Hematopoietic multipotent progenitor cell treated with erythropoietin and hydrocortisone succinate and interleukin-3 and kit ligand, for 6 days (in vitro differentiated cells): ENCODE measurements at places on chromosomes 1 and 21.

GRCh38 chr1:109931189-109931731, 20.6 kb downstream of the CSF1 start:
- DNase-seq = peak; percentile 20

- DNase-seq = no peak
Measured at GRCh38 chr1:19465650-19466049, 19.7 kb downstream of the CAPZB start.

GRCh38 chr21:36994501-36995158, 11.9 kb upstream of the RIPPLY3 start:
- DNase-seq = peak; percentile 28

DNA sequence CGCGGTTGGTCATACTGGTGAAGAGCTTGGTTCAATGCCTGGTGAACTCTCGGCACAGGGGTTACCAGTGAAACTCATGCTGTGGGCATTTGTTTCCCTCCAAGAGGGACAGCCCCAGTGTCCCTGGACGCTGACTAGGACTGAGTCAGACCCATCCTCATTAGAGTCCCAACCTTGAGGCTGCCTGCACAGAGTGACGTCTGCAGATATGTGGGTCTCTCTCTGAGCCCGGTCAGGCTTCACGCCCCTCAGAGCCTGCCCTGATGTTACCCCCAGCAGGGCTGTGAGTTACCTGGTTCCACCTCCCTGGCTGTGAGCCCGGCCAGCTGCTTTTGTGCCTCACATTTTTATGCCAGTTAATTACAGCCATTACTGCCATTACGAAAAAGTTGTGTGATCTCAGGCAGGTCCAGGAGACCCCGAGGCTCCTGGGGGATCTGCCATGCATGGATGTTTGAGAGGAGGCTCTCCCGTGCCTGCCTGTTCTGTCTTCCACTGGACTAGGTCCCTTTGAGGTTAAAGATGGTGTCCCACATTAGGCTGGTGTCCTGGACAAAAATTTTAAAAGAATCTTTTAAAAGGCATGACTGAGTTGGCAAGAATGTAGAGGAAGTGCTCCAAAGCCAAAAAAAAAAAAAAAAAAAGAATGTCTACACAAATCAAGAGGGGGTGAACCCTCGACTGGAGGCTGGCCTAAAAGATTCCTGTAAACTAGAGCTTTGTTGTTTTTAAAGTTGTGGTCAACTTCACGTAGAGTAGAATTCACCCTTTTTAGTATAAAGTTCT, 36.6 kb upstream of the PADI1 start:
- DNase-seq = no peak

DNA sequence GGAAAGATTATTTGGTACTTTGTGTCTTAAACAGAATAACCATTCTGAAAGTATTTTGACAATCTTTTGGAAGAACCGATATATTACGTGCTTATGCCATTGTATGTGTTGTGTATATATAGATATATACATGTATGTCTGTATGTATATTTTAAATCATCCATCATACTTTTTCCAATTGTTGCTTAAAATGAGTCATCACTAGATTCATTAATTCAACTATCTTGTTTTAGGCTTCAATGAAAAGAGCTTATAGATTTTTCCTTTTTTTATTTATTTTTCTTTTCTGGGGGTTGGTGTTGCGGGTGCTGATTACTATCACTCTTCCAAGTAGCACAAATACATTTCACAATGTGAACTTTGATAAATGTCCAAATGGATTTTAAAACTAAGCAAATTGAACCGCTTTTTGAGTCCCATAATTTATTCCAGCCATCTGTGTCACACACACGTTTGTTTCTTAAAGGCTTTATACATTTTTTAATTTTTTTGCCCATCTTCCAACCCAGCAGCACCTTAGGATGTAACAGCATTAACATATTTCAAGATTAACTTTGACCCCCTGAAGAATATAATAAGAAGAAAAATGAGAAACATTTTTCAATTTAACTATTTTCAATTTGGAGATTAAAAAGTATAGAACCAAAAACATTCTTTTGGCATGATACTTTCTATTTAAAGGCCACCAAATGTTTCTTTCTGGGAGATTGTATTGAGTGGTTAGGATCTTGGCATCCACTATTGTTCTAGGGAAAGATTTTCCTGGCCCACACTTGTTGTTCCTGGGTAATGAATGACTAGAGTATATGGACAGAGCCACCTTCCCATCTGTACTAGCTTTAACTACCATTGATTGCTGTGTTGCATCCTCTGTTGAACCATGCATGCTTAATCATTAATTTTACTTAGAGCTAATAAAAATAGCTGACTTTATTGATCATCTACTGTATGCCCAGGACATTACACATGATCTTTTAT, 9.3 kb upstream of the DPYD start:
- no peak for DNase-seq

GRCh38 chr1:203199002-203199401, 12.5 kb upstream of the CHI3L1 start:
- DNase-seq = no peak

- no peak for DNase-seq
Measured at GRCh38 chr1:12478612-12478985, 139.4 kb downstream of the DHRS3 start.
